ENCODE measurements at places on chromosomes 13 and 19.

- no peak for DNase-seq
These were observed 14.6 kb downstream of the XRCC1 start for GRCh38 chr19:43560687-43561086.

- DNase-seq = no peak
These were observed 322.4 kb downstream of the OLFM4 start for GRCh38 chr13:53351021-53351420.

GRCh38 chr13:33740134-33740538 lies 77.8 kb upstream of the RFC3 start:
- no peak for DNase-seq

GRCh38 chr13:65064967-65065366 lies 2165.2 kb downstream of the PCDH9 start:
- no peak for DNase-seq

GRCh38 chr19:58380662-58381459 lies at the start of gene ZNF837:
TSS of gene ZNF837 (minus strand) at chr19:58381030. CDS start at chr19:58369332, 11,698 bp downstream.
- peak; percentile 100 for DNase-seq

DNA sequence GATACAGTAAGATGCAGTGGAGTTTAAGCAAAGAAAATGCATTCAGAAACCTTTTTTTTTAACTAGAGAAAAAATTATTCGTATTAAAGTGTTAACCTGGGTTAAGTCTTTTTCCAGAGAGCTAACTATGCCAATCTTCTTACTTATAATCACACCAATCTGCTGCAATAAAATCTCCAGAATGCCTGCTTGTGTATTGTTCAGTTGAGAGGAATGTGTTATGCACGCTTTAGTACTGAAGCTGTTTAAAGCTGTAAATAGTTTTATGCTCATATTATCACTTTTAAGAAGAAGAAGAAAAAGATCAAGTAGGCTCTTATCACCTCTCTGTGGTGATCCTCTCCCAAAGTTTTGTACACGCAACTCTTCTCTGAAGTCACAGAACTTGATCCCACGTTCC lies 528.7 kb downstream of the RFC3 start:
- DNase-seq = no peak
